ENCODE measurements at places on chromosomes 6 and 20. TPM values are rescaled to one million over a fixed set of nuclear protein-coding genes. Genes with fewer than 3 reads are reported as not detected.

Gene CRYBG1
- 23.7 TPM for total RNA-seq

Gene PSMA7
- total RNA-seq, result 881 TPM

Gene PPP1R3D
- total RNA-seq, result 8.7 TPM

DNA sequence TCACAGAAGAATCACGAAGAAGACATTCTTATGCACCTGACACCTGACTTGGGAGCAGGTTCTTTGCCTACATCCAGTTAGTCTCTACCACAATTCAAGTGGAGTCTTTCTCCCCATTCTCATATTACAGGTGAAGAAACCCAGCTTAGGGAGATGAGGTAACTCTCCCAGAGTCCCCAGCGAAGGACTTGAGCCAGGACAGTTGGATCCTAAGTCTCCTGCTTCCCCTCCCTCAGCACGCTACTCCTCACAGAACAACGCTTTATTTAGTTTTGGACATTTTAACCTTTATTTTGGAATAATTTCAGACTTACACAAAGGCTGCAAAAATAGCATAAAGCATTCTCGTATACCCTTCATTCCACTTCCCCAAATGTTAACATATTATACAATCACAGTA, 824 bp upstream of the CSTL1 start:
- no peak for DNase-seq

Gene SIRPB2
- not detected for total RNA-seq

Gene PNLDC1
- not detected for total RNA-seq

DNA sequence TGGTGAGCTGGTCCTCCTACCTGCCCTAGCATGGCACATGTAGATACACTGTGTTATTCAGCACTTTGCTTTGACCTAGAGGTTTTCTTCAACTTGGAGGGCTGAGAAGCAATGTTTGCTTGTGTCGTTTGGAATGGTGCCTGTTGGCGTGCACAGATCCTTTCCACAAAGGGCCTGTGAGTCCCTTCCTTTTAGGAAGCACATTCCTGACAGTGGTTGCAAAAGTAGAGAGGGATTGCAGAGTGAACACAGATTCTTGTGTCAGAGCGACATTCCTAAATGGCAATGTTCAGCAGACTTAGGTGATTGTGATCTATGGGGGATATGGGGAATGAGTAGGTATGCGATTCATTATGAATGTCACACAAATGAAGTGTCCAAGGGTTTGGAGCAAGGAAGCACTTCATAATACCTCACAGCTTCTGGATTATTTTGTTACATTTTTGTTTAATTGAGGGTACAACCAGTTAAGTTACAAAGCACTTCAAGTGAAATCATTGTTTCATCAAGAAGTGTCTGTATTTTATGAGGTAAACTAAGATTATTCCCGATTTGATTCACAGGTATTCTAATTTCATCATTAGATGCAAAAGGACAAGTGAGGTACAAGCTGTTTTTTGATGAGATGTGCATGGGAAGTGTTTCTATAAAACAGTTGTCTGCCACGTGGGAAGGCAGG, 713 bp upstream of the RNF144B start:
- DNase-seq, result no peak

DNA sequence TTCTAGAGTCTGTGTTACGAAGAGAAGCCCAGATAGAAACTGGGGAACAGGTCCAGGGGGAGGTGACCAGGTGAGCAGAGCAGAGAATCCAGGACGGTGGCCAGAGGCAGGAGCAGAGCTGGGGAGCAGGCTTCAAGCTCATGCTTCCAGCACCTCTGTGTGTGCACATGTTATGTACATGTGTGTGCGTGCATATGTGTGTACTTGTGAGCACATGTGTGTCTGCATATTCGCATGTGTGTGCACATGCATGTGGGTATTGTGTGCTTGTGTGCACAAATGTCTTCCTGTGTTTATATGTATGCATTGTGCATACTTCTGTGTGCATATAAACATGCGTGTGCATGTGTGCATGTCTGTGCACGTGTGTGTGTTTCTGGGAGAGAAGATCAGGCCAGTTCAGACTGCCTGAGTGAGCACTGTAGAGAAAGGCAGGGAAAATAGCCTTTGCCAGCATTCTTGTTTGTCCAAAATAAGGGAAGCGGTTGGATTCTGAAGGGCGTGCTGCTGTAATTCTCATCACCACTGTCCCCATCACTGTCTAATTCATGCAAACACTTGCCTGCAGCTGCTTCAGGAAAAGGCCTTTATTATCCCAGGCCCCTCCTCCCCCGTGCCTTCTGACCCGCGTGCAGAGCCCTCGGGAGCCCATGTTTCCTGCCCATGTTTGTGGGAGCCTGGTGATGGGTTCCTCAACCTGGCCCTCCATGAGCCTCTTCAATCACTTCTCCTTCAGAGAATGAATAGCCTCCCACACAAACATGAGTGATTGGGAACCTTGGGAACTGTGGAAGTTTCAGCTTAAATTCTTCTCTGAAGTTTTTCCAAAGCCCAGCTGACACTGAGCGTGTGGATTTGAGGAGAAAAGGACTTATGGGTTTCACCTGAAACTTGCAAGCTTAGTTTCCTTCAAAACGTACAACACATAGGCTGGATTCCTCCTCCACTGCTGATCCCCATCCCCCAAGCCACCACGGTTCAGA, 161.7 kb upstream of the AFDN start:
- DNase-seq, result no peak

GRCh38 chr6:71289039-71289801, 609 bp downstream of the OGFRL1 start:
- DNase-seq, result peak; percentile 44

GRCh38 chr6:149079911-149080491, 237.5 kb upstream of the TAB2 start:
- DNase-seq, result peak; percentile 63

DNA sequence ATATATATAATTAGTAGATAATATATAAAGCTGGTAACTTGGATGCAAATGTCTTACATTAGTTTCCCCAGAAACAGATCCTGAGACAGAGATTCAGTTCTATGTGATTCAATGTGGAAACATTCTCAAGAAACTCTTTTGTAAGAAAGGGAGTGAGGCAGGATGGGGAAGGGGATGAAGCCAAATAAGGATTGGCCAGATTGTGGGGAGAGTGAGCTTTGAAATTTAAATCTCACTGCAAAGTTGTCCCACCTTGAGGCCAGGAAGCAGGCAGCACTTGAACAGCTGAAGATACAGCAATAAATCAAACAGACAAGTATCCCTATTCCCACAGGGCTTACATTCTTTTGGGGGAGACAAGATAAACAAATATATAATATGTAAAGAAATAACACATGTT, 126.3 kb upstream of the HEY2 start:
- DNase-seq, result no peak

Gene SCAND1
- total RNA-seq, result 107 TPM

Gene SLC17A9
- total RNA-seq, result not detected
